ENCODE measurements at places on chromosomes 3 and 15. TPM values are rescaled to one million over a fixed set of nuclear protein-coding genes. Genes with fewer than 3 reads are reported as not detected.

CPLX3 gene
- total RNA-seq: 0.25 TPM

CRTC3 gene
- total RNA-seq: 106 TPM

P2RY13 gene
- not detected for total RNA-seq

CD96 gene
- 223 TPM for total RNA-seq

EFHB gene
- not detected for total RNA-seq

Data from T-helper 2 cell treated with Interferon-gamma antibody and Interleukin-4, amounts not matched to agents 100 ng/mL and 5 ng/mL, for 36 hours (primary cell).